Stimulated activated CD8-positive, alpha-beta memory T cell treated with anti-CD3 and anti-CD28 coated beads, Interleukin-15, amount 100 ng/mL, for 24 hours (primary cell): ENCODE measurements at places on chromosomes 12 and 14.

DNA sequence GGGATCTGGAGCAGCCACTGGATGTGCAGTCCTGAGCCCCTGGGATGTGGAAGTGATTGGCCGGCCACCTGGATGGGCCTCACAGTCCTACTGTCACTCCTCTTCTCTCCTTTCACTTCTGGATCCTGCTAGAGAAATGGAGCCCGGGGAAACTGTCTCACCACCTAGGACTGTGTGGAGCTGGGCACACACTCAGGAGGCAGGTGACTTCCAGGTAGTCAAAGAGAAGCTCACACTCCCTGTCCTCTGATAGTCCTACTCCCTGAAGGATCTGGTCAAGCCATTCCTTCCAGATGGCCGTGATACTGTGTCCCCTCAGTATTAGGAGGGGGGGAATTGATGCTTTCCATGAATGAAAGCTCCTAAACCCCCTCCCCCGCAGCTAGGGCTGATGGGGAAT, 201.1 kb downstream of the ZFP36L1 start:
- DNase-seq = no peak

DNA sequence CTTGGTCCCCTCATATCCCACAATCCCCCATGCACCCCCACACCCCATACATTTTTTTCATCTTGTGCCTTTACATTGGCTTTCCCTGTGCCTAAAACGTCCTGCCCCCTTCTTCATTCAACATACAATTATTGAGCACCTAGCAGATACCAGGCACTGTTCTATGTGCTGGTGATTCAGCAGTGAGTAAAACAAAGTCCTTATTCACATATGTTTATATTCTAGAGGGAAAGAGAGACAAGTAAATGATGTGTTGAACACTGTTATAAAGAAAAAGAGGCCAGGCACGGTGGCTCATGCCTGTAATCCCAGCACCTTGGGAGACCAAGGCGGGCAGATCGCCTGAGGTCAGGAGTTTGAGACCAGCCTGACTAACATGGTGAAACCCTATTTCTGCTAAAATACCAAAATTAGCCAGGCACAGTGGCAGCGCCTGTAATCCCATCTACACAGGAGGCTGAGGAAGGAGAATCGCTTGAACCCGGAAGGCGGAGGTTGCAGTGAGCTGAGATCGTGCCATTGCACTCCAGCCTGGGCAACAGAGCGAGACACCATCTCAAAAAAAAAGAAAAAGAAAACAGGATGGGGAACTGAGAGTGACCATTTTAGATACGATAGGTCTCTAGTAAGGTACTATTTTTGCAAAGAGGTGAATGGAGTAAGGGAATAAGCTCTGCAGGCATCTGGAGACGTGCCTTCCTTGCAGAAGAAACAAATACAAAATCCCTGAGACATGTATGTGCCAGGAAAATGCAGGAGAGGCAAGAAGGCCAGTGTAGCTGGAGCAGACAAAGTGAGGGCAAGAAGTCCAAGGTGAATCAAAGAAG, 12.2 kb downstream of the SLC7A7 start:
- DNase-seq = no peak

DNA sequence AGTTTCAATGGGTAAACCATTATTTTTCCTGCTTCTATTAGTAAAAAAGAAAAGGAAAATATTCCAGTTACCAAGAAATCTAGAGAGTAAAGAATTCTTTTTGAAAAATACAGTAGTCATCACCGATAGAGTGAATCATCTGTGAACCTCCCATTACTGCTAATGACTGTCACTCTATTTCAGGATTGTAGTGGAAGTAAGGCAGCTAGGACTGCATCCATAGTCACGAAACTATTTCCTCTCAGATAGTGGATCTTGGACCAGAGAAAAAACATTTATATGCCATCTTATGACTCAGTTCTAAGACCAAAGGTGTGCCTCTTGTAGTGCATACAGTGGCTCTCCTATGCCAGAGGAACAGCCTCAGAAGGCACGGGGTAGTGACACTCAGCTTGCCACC, 173.9 kb upstream of the PLEKHA5 start:
- DNase-seq = no peak

DNA sequence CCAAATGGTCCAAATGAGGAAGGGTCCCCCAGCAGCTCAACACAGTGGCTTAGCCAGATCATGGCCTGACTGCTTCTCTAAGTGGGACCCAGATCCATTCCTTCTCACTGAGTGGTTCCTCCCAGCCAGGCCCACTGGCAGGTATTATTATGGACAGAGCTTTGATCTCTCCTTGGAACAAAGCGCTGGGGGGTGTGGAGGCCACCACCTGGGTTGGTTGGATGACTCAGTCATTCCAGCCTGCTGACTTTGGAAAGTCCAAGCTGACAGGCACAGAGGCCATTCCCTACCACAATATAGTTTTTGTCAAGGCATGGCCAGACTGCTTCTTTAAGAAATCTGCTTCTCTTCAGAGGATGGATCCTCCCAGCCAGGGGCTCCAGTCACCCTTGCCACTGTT, 341.1 kb downstream of the BTG1 start:
- DNase-seq = no peak

- no peak for DNase-seq
Observed at GRCh38 chr14:91957876-91958313, 10.4 kb upstream of the FBLN5 start.

GRCh38 chr14:105123981-105124765, 44.4 kb downstream of the JAG2 start:
- DNase-seq = no peak

- no peak for DNase-seq
Observed at GRCh38 chr12:75894965-75895754, 136.4 kb downstream of the PHLDA1 start.

GRCh38 chr12:89825591-89826449, 117.2 kb upstream of the ATP2B1 start:
- no peak for DNase-seq

DNA sequence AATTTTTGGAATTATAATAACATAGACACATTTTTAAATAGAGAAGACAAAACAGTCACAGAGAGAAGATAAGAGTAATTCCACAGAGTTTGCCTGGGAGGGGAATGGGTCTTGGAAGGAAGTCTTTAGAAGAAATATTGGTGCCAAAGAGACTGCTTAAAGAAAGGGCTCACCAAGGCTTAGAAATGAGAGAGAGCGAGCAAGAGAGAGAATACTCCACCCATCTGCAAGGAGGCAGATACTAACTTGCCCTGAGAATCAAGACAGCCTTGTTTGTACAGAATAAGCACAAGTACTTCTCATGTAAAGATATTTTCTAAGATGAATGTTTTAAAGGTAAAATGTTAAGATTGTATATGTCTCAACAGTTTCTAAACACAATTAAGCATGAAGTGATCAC, 165.5 kb downstream of the SLC38A4 start:
- no peak for DNase-seq

DNA sequence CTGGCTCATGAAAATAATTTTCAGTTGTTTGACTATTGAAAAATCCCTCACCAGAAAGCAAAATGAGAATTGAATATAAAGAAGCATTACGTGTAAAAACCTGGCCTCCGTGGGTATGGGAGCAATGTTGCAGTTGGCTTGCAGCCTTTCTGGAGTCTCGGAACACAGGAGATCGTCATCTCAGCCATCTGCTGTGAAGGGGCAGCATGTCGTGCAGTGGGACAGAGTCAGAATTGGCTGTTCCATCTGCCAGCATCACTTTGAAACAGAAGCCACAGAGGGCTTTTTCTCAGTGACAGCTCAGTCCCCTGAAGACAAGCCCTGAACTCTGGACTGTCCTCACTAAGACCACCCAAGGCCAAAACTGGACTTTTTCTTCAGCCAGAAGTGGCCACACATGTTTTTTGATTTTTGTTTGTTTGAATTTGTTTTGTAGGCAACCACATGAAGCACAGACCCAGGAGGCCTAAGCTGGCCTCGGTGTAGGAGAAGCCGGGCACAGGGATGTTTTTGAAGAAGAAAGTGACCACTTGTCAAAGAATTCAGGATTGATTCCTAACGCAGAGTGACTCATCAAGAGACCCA, 170.8 kb upstream of the DYRK2 start:
- DNase-seq = no peak

GRCh38 chr14:22202313-22202712, 386.7 kb downstream of the DAD1 start:
- DNase-seq = no peak

DNA sequence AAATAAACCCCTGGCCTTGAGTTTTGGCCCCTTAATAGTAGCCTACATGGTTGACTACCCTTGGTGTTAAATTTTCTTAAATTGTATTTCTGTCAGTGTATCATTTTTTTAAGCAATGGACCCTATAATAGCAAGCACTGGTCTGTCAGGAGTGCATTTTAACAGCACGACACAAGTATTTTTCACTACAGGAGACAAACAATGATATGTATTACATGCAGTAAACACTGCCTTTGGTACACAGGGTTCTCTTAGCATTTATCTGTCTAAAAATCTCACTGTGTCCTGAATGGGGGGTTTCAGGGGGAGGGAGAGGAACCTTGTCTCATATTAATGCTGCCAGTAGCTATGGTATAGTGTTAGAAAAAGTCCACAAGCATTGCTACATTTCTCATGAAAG, 18.4 kb downstream of the LMO3 start:
- no peak for DNase-seq

DNA sequence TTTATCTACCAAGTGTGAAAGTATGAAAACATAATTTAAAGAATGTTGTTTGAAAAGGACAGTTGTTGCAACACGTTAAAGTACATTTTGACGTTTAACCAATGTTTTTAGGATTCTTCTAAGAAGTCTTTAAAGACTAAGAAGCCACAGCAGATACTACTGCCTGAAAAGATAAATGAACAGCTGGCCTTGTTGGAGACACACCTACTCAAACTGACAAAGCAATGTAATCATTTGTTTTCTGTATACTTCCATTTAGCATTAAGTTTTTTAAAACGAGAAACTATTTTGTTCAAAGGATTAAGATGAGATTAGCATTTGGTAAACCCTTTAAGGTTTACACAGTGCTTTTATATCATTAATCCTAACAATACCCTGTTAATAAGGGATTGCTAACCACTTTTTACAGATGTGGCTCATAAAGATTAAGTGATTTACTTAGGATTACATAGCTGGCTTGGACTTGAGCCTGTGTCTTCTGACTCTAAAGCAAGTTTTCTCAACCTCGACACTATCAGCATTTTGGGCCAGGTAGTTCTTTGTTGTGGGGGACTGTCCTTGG, 134.4 kb downstream of the CFAP54 start:
- DNase-seq = no peak

DNA sequence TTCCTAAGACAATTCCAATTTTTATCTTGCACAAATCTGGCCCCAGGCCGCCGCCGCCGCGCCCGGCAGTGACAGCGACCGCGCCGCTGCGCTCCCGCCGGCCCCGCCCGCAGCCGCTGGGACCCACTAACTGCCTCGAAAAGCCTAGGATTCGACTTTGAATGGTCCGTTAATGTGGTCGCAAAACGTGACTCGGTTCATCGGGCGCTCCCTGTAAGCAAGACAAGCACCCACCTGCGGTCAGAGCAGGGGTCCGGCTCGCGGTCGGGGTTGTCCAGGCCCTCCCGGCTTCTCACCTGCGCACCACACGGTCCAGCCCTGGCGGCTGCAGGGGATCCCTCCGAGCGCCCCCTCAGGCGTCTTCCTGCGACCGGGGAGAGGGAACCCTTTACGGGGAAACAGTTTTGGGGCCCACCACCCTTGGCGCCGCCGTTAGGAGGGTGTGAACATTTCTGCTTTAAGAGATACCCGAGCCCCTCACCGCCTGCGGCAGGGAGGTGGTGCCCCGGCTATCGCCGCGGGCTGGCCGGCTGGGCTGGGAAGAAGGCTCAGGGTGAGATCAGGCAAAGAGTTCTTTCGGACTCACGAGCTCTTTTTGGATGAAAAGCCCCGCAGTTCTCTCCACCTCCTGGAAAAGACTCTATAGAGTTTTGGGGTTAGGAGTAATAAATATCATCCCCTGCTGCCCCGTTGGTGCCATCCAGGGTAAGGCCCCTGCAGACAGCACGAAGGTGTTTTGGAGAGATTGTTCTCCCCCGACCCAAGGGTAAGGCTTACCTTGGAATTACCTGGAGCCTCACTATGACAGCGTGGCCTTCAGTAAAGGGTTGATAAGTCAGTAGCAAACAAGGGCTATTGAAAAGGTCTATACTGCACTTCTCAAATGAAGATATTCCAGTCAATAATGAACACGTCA, 13.6 kb upstream of the FOXJ2 start:
- no peak for DNase-seq

GRCh38 chr12:107091381-107091780, 2.0 kb downstream of the CRY1 start:
- DNase-seq = no peak

- no peak for DNase-seq
Observed at GRCh38 chr14:50319721-50320120, 7.6 kb downstream of the DMAC2L start.

- no peak for DNase-seq
Observed at GRCh38 chr14:91158091-91158790, 44.4 kb downstream of the DGLUCY start.
